ENCODE measurements at places on chromosomes 2 and 18. TPM values are rescaled to one million over a fixed set of nuclear protein-coding genes. Genes with fewer than 3 reads are reported as not detected.
A peak's percentile ranks its signal among the peaks of the same experiment; 100 is the strongest.

- H3K4me3 ChIP-seq: no peak overlapping the region
- no peaks in the 10 kb centered on the region for H3K36me3 ChIP-seq
- H3K27ac ChIP-seq: no peak overlapping the region
Measured at GRCh38 chr2:146301287-146301686, 1543.5 kb upstream of the ACVR2A start.

DNA sequence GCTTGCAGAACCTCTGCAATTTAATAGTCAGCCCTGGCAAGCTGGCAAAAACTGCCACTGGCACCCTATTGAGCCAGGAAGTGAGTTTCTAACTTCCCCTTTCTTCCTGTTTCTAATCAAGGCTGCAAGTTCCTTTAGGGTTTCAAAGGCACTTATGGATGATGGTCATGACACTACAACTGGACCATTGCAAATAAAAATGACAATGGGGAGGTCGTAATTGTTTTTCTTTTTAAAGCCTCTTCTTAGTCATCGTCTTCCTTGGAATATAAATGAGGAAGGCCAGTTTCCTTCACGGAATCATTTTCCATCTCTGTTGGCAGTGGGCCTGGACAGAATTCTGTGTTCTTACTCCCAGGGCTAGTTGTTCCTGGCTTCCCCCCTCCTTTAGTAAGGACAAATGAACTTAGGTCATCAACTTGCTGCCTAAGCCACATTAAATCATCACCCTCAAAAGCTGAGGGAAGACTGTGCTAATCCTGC, 35.8 kb downstream of the SH3RF3 start:
- no peaks in the 10 kb centered on the region for H3K36me3 ChIP-seq
- peak overlapping the region; percentile 22 for H3K27ac ChIP-seq
- no peak for DNase-seq
- no peaks in the 10 kb centered on the region for H3K27me3 ChIP-seq
- no peaks in the 10 kb centered on the region for H3K4me1 ChIP-seq
- H3K4me3 ChIP-seq: no peak overlapping the region

GRCh38 chr2:177243476-177243875, 21.1 kb downstream of the NFE2L2 start:
- H3K4me3 ChIP-seq: no peak overlapping the region
- H3K27ac ChIP-seq: peak overlapping the region; percentile 91
- H3K4me1 ChIP-seq: peaks cover 24% of the 10 kb centered on the region
- DNase-seq: no peak
- no peaks in the 10 kb centered on the region for H3K27me3 ChIP-seq
- no peaks in the 10 kb centered on the region for H3K36me3 ChIP-seq

GRCh38 chr2:191014653-191015020, 666 bp upstream of the STAT1 start:
- no peak for DNase-seq
- H3K4me1 ChIP-seq: peaks cover 3% of the 10 kb centered on the region
- peaks cover 1% of the 10 kb centered on the region for H3K36me3 ChIP-seq
- H3K27ac ChIP-seq: peak overlapping the region; percentile 95

GRCh38 chr2:170524828-170525565, 190.1 kb upstream of the SP5 start:
- DNase-seq: no peak
- H3K4me1 ChIP-seq: no peaks in the 10 kb centered on the region
- no peak overlapping the region for H3K4me3 ChIP-seq
- no peaks in the 10 kb centered on the region for H3K36me3 ChIP-seq
- no peak overlapping the region for H3K27ac ChIP-seq
- H3K27me3 ChIP-seq: no peaks in the 10 kb centered on the region

DNA sequence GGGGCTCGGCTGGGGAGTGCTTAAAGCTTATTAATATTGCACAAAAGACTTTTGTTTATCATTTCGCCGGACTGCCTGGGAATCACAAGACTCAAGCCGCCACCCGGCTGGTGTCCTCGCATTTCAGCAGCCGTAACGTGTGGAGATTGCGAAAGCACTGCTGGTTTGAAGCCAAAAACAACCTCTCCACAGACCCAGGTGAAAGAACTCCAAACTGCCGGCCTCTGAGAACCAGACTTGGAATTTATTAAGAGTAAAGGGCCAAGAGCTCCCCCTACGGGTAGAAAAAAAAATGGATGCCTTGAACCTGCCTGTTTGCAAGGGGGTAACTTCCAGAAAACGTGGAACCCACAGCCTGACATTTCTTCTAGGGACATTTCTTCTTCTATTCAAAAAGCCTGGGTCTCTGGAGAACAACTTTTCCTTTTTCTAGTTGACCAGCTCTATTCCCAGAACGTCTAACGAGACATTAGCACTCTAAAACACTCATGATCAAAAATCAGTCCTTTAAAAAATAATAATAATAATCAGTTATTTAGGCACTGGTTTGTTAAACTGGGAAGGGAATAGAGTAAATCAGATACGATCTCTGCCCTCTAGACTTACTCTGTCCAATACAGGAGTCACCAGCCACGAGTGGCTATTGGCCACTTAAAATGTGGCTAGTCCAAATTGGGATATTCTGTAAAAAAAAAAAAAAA, 216.3 kb downstream of the C1D start:
- no peak overlapping the region for H3K4me3 ChIP-seq
- no peaks in the 10 kb centered on the region for H3K36me3 ChIP-seq
- DNase-seq: peak; percentile 82
- H3K4me1 ChIP-seq: no peaks in the 10 kb centered on the region
- H3K27ac ChIP-seq: no peak overlapping the region

GRCh38 chr2:163348857-163349380, 386.9 kb downstream of the FIGN start:
- no peaks in the 10 kb centered on the region for H3K36me3 ChIP-seq
- DNase-seq: peak; percentile 43
- H3K4me1 ChIP-seq: no peaks in the 10 kb centered on the region
- H3K27me3 ChIP-seq: no peaks in the 10 kb centered on the region
- H3K27ac ChIP-seq: peak overlapping the region; percentile 48
- peak overlapping the region; percentile 33 for H3K4me3 ChIP-seq

DNA sequence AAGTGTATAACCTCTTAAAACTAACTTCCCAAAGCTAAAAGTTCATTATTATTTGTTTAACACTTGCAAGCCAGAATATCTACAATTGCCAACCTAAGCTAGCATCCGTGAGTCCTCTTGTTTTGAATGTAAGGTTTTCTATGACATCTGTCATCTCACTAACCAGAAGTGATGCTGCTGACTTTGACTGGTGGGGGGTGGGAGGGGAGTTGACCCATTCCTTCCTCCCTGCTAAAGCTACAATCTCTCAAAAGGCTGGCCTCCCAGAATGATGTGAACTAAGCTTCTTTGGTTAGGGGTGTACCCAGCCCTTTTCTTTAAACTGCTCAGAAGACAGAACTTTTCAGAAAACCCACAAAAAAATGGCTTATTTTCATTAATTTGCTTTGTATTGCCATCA, 280.6 kb downstream of the ZEB2 start:
- no peak overlapping the region for H3K4me3 ChIP-seq
- no peaks in the 10 kb centered on the region for H3K27me3 ChIP-seq

- H3K4me3 ChIP-seq: no peak overlapping the region
- H3K36me3 ChIP-seq: no peaks in the 10 kb centered on the region
- no peak for DNase-seq
- H3K27me3 ChIP-seq: no peaks in the 10 kb centered on the region
- H3K4me1 ChIP-seq: no peaks in the 10 kb centered on the region
Measured at GRCh38 chr2:80464275-80464674, 159.7 kb upstream of the LRRTM1 start.

GRCh38 chr18:7307030-7307429, 76.1 kb downstream of the LRRC30 start:
- no peak overlapping the region for H3K4me3 ChIP-seq
- H3K27ac ChIP-seq: no peak overlapping the region
- no peaks in the 10 kb centered on the region for H3K4me1 ChIP-seq
- DNase-seq: no peak
- no peaks in the 10 kb centered on the region for H3K36me3 ChIP-seq
- H3K27me3 ChIP-seq: no peaks in the 10 kb centered on the region

GRCh38 chr2:120251880-120252224, 800 bp upstream of the RALB start:
- H3K27me3 ChIP-seq: no peaks in the 10 kb centered on the region
- DNase-seq: peak; percentile 45
- H3K4me1 ChIP-seq: no peaks in the 10 kb centered on the region

GRCh38 chr2:234805836-234806235, 146.0 kb upstream of the SH3BP4 start:
- H3K27ac ChIP-seq: no peak overlapping the region
- H3K4me3 ChIP-seq: no peak overlapping the region
- DNase-seq: no peak

- H3K27ac ChIP-seq: no peak overlapping the region
- no peaks in the 10 kb centered on the region for H3K36me3 ChIP-seq
- no peak for DNase-seq
- no peak overlapping the region for H3K4me3 ChIP-seq
Measured at GRCh38 chr2:104340162-104340561, 513.8 kb upstream of the POU3F3 start.

- H3K36me3 ChIP-seq: no peaks in the 10 kb centered on the region
- no peak for DNase-seq
- H3K4me3 ChIP-seq: no peak overlapping the region
- no peaks in the 10 kb centered on the region for H3K4me1 ChIP-seq
Measured at GRCh38 chr2:187939180-187939579, 352.5 kb upstream of the GULP1 start.

DNA sequence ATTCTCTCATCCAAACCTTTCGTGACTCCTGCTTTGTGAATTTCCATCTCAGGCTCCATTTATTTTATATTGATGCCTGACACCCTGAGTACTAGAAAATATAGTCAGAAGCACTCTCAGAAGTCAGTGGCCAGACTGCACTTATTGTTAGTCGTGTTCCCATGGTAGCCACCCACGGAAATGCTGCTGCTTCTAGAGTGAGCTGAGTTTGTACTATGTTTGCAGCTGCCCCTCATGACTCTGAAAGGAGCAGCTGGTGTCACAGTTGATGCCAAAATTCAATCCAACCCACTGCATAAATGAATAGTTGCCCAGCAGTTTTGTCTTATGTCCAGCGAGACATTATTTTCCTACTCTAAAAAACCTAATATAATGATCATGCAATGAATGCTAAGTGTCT, 265.2 kb upstream of the SPHKAP start:
- no peak overlapping the region for H3K4me3 ChIP-seq
- DNase-seq: no peak
- no peaks in the 10 kb centered on the region for H3K27me3 ChIP-seq
- no peaks in the 10 kb centered on the region for H3K4me1 ChIP-seq
- H3K27ac ChIP-seq: no peak overlapping the region
- H3K36me3 ChIP-seq: no peaks in the 10 kb centered on the region

DNA sequence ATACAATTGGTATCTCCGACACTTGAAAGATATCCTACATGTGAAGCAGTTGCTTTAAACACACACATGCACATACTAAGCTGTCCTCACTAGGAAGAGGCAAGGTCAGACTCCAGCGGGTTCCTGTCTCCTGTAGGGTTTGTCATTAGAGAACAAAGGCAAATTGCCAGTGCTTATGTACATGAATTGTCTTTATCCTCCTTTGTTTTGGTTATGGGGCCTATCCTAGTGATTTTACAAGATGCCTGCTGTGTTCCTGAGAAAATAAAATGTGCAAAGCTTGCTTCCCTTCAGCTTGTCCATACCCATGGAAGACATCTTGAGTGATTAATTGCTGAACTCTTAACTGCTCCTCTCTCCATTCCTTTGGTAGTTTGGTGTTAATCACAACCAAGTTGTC, 86.7 kb upstream of the SLC39A10 start:
- DNase-seq: no peak
- no peak overlapping the region for H3K27ac ChIP-seq
- peaks cover 6% of the 10 kb centered on the region for H3K4me1 ChIP-seq
- no peaks in the 10 kb centered on the region for H3K27me3 ChIP-seq
- H3K36me3 ChIP-seq: no peaks in the 10 kb centered on the region

DNA sequence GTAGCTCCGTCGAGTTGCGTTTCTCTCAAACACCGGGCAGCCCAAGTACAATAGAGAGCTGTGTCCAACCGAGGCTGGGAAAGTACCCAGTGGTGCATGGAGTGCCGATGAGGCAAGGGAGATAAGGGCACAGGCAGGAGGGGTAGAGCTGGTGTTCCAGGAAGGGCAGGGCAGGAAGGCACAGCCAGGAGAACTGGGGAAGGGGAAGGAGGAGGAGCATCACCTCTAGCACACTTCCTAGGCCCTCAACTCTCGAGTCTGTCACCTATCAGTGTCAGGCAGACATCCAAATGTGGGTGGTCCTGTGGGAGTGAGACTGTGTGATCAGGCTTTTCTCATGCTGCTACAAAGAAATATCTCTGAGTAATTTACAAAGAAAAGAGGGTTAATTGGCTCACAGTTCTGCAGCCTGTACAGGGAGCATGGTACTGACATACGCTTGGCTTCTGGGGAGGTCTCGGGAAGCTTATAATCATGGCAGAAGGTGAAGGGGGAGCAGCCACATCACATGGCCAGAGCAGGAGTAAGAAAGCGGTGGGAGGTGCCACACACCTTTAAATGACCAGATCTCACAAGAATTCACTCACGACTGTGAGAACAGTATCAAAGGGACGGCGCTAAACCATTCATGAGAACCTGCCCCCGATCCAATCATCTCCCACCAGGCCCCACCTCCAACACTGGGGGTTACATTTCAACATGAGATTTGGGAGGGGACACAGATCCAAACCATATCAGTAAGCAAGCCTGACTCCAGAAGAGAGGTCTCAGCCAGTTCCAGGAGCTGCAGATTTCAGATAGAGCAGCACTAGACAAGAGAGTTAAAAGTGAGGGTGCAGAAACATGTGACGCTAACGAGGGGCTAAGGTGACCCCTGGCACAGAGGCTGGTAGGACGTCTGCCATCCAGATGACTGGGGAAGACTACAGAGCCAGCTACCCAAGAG, 75.7 kb downstream of the MBOAT2 start:
- DNase-seq: no peak
- no peak overlapping the region for H3K27ac ChIP-seq
- H3K36me3 ChIP-seq: no peaks in the 10 kb centered on the region
- H3K27me3 ChIP-seq: no peaks in the 10 kb centered on the region
- no peaks in the 10 kb centered on the region for H3K4me1 ChIP-seq

GRCh38 chr2:26745609-26746327, 18.3 kb upstream of the SLC35F6 start:
- H3K4me1 ChIP-seq: no peaks in the 10 kb centered on the region
- peak; percentile 86 for DNase-seq
- H3K27me3 ChIP-seq: no peaks in the 10 kb centered on the region
- no peaks in the 10 kb centered on the region for H3K36me3 ChIP-seq
- no peak overlapping the region for H3K27ac ChIP-seq
- H3K4me3 ChIP-seq: no peak overlapping the region

- no peak overlapping the region for H3K4me3 ChIP-seq
- H3K27me3 ChIP-seq: no peaks in the 10 kb centered on the region
- H3K4me1 ChIP-seq: no peaks in the 10 kb centered on the region
- H3K36me3 ChIP-seq: no peaks in the 10 kb centered on the region
- no peak for DNase-seq
Measured at GRCh38 chr2:118102433-118103082, 14.3 kb downstream of the INSIG2 start.

GRCh38 chr2:88959480-88960204, 268.2 kb downstream of the RPIA start:
- H3K27ac ChIP-seq: no peak overlapping the region
- H3K36me3 ChIP-seq: no peaks in the 10 kb centered on the region
- DNase-seq: no peak
- H3K27me3 ChIP-seq: no peaks in the 10 kb centered on the region

GRCh38 chr2:42826231-42826630, 33.8 kb upstream of the HAAO start:
- no peaks in the 10 kb centered on the region for H3K36me3 ChIP-seq
- no peak overlapping the region for H3K27ac ChIP-seq

ERMN gene
- 0.11 TPM for total RNA-seq

PMAIP1 gene
- total RNA-seq: 4.3 TPM

DSG1 gene
- not detected for total RNA-seq

EVX2 gene
- total RNA-seq: not detected

MSTN gene
- 0.11 TPM for total RNA-seq

TUBA3E gene
- total RNA-seq: not detected

VAMP8 gene
- 222 TPM for total RNA-seq

AFF3 gene
- 2.6 TPM for total RNA-seq

UGT1A9 gene
- 2.0 TPM for total RNA-seq

ERBB4 gene
- 0.05 TPM for total RNA-seq

ARL5A gene
- total RNA-seq: 32.0 TPM

RTKN gene
- 51.4 TPM for total RNA-seq

CROCC2 gene
- total RNA-seq: not detected

All from colonic mucosa (tissue), 4 donors.